ENCODE measurements at places on chromosomes 12 and 14.

GRCh38 chr12:122064025-122064777 lies 14.4 kb upstream of the MLXIP start:
- peak; percentile 23 for DNase-seq

GRCh38 chr12:97943359-97943758 lies 480.8 kb downstream of the RMST start:
- no peak for DNase-seq

GRCh38 chr12:69070319-69071090 lies 137.5 kb upstream of the CPM start:
- peak; percentile 37 for DNase-seq

- DNase-seq, result peak; percentile 83
Observed at GRCh38 chr12:116924558-116925453, 14.1 kb downstream of the FBXW8 start.

GRCh38 chr14:104865631-104866441 lies 768 bp downstream of the CEP170B start:
- DNase-seq, result no peak

DNA sequence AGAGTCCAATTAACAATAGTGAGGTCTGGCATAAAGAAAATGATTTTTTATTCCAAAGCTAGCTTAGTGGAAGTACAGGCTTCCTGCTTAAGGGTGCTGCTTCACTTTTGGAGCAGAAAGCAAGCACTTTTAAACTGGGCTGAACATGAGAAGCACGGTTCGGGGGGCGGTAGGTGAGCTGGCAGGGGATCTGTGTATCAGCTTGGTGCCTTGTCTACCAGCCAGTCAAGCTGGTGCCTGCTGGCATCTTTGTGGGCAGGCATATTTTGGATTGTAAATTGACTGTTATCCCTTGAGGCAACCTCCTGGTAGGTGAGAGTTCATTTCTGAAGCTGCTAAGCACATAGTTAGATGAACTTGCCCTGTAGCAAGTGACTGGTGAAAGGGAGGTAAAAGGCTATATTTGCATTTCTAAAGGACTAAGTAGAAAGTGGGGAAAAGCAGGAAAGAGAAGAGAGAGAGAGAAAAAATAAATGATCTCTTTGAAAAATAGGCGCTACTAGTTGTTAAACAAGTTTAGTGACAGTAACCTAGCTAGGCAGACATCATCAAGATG lies 121.1 kb upstream of the SYT10 start:
- DNase-seq, result no peak
